ENCODE measurements at places on chromosomes 6 and 20.

- DNase-seq, result no peak
Measured at GRCh38 chr6:51901766-51902764, 185.3 kb downstream of the PKHD1 start.

DNA sequence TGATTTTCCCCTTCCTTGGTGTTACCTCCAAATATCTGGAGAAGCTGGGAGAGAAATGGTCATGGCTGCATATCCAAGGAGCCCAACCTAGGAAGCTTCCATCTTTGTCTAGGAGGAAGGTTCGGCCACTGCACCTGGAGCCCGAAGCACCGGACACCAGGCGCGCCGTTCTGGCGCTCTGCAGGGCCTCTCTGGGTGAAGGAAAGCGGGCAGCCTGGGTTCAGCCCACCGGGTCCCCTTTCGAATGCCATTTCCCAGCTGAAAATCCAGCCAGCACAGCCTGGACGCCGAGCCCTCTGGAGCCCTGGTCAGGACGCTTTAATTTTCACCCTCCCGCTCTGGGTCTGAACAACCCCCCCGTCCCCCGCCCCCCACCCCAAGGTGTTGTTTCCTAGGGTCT is 1.2 kb downstream of the LINC00237 start:
- DNase-seq, result no peak

DNA sequence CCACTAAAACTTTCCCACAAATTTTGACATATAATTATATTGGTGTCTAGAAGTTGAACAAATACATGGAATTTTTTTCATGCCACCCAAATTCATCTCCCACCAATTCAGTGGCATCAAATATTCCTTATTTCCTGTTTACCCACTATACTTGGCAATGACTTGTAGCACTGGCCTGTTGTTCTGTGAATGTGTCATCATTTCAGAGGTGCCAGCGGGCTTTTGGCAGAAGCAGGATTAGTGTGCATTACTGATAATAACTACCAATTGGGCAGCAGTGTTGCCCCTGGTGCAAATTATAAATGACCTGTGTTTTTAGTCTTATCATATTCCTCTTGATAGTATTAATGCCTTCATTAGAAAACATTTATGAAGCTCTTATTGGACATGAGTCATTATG is 121.3 kb downstream of the TFAP2B start:
- no peak for DNase-seq

DNA sequence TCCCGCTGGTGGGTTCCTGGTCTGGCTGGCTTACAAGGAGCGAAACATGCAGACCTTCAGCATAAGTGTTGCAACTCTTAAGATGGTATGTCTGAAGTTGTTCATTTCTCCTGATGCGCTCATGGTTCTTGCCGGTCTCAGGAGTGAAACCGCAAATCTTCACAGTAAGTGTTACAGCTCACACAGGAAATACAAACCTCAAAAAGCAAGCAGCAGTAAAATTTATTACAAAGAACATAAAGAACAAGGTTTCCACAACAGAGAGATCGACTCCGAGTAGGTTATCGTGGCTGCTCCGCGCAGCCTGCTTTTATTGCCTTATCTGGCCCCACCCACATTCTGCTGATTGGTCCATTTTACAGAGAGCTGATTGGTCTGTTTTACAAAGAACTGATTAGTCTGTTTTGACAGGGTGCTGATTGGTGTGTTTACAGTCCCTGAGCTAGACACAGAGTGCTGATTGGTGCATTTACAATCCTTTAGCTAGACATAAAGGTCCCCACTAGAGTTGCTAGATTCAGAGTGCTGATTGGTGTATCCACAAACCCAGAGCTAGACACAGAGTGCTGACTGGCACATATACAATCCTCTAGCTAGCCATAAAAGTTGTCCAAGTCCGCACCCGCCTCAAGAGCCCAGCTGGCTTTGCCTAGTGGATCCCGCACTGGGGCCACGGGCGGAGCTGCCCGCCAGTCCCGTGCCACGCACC is 39.2 kb downstream of the TRIM27 start:
- no peak for DNase-seq

DNA sequence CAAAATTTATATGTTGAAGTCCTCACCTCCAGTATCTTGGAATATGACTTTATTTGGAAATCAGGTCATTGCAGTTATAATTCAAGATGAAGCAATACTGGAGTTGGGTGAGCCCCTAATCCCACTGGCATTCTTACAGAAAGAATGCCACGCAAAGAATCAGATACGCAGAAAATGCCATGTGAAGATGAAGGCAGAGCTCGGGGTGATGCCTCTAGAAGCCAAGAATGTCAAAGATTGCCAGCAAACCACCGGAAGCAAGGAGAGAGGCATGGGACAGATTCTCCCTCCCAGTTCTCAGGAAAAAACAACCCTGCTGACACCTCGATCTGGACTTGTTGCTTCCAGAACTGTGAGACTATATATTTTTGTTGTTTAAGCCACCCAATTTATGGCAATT is 273.4 kb upstream of the CITED2 start:
- DNase-seq, result no peak

DNA sequence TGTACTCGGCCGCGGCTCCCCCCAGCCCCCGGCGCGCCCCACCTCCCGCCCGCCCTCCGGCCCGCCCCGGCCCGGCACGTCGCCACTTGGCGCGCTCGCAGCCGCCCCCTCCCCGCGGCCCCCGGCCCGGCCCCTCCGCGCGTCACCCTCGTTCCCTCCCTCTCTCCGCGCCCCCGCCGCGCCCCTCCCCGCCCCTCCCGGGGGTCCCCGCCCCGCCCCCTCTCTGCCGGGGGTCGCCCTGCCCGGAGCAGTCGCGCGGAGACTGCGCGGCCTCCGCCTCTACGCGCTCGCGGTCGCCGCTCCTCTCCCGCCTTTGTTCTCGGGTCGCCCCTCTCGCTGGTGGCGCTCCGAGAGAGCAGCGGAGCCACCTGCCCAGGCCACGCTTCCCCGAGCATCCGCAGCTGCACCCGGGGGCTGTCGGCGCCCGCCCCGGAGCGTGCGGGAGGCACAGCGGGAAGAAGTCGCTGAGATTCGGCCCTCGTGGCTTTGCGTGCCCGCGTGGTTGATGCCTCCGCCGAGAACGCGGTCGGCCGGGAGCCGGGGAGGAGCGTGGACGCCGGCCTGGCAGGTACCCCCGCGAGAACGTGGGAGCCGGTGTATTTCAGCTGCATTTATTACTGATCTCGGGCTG is at the start of gene PHF10:
TSS of gene PHF10 (minus strand) at position 7 of the 631 bp plus-strand sequence. CDS start 569 bp downstream, outside the sequence.
- DNase-seq, result peak; percentile 39

GRCh38 chr6:90295854-90296340 is 746 bp downstream of the BACH2 start:
- peak; percentile 71 for DNase-seq

DNA sequence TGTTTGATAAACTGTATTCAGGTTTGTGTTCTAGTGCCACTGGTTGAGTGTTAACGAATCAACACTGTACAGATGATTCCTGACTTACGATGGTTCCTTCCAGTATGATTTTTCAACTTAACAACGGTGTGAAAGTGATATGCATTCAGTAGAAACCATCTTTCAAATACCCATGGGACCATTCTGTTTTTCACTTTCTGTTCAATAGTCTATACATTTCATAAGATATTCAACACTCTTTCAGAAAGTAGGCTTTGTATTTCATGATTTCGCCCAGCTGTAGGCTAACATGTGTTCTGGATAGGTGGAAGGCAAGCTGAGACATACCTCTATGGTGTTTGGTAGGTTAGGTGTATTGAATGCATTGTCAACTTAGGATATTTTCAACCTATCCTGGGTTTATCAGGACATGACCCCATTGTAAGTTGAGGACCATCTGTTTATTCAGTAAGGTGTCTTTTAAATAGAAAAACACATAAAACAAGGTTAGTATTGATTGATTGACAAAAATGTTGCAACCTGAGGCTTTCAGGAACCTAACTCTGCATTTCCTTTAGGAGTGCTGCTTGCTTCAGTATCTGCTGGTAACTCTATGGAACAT is 32.3 kb downstream of the SYNJ2 start:
- DNase-seq, result no peak

DNA sequence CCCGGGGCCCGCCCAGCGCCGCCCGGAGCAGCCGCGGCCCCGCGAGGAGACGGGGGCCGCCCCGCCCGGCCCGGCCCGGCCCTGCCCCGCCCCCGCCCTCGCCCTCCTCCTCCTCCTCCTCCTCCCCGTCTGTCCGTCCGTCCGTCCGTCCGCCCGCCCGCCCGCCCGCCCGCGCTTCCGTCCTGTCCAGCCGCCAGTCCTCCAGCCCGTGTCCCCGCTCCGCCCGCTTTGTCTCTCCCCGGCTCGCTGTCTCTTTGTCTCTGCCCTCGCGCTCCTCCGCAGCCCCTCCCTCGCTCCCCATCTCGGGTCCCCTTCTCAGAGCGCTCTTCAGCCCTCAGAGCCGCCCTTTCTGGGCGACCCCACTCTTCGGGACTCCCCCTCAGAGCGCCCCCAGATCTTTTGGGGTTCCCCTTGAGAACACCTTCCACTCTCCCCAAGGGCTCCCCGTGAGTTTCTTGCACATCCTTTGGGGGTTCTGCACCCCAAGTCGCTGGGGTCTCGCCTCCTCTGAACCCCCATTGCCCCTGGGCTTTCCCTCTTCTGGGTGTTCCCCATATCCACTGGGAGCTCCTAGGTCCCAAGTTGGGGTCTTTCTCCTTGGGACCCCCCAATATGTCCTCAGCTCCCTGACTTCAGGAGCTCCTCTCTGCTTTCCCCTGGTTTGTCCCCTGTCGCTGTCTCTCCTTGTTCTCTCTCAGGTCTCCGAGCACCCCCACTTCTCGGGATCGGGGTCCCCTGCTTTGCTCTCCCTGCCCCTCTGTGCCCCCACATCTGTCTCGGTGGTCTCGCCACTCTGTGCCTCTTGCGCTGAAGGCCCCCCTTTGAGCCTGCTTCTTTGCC is 79.5 kb upstream of the MYL9 start:
- peak; percentile 47 for DNase-seq

- no peak for DNase-seq
Measured at GRCh38 chr20:29878281-29878741, 1379.2 kb upstream of the DEFB115 start.

- DNase-seq, result no peak
Measured at GRCh38 chr6:20284672-20285071, 72.4 kb upstream of the MBOAT1 start.

DNA sequence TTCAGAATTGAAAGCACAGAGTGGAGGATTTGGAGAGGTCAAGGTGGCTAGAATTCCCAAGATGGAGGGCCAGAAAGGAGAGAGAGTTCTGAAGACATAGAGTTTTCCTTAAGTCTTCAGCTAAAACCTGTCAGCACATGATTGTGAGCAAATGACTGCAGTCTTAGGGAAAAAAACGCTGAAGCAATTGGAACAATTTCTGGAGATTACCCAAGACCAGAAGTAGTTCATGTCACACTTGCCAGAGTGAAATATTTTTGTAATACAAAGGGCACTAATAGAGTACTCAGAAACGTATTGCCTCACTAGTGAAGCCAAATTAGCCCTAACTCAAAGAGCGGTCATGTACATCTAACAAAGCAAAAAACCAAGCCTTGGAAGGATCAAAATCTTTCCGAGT is 541.3 kb upstream of the MARCKS start:
- DNase-seq, result peak; percentile 30

DNA sequence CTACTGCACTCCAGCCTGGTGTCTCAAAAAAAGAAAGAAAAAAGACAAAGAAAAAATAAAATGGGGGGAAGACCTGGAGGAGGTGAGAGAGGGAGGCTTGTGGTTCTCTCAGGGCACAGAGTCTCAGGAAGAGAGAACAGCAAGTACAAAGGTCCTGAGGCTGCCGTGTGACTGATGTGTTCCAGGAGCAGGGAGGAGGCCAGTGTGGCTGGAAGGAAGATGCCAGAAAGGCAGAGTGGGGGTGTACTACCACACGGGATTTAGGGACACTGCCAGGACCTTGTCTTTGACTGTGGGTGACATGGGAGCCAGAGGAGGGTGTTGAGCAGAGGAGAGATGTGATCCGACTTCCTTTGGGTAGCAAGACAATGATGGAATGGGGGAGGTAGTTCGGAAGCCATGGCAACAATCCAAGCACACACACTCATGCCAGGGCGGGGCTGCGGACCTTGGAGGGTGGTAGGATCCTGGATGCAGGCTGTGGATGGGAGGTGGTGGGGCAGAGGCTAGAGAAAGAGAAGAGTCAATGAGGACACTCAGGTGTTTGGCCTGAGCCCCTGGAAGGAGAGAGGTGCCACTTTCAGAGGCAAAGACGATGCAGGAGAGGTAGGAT is 136.4 kb upstream of the PTPN1 start:
- DNase-seq, result no peak

- DNase-seq, result peak; percentile 78
Measured at GRCh38 chr20:41456351-41456750, 89.7 kb upstream of the EMILIN3 start.

DNA sequence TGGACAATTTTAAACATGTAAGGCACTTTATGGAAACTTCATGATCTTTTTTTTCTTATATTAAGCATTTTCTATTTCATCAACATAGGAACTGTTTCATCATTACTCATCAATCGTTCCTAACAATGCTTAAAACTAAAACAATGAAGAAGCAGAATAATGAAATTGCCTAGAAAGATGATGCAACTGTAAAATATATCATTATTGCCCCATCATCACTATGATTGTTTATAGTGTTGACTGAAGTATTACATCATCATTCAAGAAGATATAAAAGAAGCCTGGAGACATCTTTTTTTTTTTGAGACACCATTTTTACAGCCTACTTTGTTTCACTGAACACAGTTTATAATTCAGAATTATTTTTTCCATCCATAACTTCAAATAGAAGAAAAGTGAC is 147.2 kb downstream of the TRDN start:
- DNase-seq, result no peak

DNA sequence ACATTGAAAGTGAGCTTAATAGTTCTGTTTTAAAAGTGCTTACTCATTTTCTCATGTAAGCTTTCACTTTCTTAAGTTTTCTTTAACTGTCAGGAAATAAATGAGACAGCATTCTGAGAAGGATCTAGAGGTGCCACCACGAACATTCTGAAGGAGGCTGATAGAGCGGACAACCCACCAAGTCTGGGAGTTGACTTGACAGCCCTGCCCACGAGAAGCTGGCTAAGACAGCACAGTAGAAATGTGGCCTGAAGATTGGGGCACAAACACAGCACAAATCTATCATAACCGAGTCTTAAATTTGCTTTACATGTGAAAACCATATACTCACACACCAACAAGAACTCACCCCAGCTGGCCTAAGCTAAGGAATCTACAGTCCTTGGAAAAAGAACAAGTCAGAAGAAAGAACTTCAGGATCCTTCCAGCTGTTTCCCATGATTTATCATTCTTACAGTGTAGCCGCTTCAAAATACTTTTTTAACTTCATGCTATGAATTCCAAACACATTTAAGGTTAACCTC is 144.2 kb upstream of the TNFAIP3 start:
- no peak for DNase-seq

- DNase-seq, result no peak
Measured at GRCh38 chr6:168711049-168711640, 270.2 kb downstream of the SMOC2 start.

- DNase-seq, result peak; percentile 11
Measured at GRCh38 chr6:41976794-41977484, 35.3 kb upstream of the CCND3 start.

DNA sequence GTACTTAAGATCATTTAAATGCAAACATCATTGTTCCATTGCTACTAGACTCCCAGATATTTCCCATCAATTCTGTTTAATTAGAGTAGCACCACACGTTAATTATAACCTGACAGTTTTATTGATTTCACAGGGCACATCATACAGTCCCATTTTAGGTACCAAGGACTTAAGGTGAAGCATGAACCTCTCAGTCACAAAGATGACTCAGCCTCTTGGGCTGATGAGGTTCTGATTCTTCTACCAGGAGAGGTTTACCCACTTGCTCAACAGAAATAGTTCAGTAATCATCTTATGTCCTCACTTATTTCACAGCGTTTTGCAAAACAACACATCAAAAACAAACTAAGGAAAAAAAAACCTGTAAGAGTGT is 98.5 kb downstream of the HIVEP2 start:
- peak; percentile 50 for DNase-seq

GRCh38 chr6:89596484-89596883 is 42.1 kb downstream of the LYRM2 start:
- DNase-seq, result no peak

- DNase-seq, result no peak
Measured at GRCh38 chr20:22815603-22816315, 219.4 kb upstream of the SSTR4 start.

Data from fibroblast of skin of right quadriceps (primary cell).